ENCODE measurements at places on chromosomes 16 and 17.

DNA sequence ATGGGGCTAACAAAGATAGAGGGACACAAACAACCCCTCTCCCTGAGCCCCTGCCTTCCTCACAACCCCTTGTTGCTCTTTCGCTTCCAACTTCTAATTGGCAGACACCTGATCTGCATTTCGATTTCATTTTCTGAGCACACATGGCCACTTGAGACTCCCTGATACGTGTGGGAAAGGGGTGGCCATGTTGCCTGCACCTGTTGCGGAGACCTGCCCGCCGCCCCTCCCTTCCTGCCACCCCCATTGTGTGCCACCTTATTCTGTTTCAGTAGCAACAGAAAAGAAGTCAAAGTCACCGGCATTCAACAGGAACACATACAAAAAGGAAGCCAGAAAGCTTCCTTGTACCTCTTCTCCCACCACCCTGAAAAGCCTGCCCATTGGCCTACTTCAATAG is 254.7 kb upstream of the SOX9 start:
- DNase-seq, result no peak

DNA sequence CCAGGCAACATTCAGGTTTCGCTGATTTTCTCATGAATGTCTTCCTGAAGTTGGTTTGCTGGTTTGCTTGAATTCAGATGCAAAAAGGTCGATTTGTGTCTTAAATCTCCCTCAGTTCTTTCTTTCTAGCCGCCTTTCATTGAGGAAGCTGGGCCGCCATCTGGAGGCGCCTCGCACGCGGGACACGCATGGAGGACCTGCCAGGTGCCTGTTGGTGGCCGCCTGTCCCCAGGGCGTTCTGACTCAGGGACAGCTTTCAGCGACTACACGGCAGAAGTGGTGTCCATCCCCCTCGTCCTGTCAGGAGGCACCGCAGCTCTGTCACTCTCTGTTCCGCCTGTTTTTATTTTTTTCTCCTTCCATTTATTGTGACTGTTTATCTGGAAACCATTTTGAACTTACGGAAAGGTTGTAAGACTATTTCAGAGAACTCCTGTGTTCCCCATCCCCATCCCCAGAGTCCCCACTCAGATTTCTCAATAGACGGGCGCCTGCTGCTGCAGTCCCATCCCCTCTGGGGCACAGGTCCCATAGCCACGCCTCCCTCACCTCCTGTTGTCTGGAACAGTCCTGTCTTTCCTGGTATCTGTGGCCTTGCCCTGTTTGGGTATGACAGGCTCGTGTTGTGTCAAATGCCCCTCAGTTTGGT is 33.2 kb downstream of the COX4I1 start:
- DNase-seq, result no peak

DNA sequence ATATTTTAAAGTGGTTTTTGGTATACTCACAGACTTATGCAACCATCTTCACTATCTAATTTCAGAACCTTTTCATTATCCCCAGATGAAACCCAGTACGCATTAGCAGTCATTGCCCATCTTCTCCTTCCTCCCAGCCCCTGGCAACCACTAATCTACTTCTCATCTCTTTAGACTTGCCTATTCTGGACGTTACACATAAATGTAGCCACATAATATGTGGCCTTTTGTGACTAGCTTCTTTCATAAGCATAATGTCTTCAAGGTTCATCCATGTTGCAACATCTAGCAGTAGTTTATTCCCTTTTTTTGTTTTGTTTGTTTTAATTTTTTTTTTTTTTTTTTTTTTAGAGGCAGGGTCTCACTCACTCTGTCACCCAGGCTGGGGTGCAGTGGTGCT is 28.5 kb upstream of the C17orf107 start:
- DNase-seq, result no peak

DNA sequence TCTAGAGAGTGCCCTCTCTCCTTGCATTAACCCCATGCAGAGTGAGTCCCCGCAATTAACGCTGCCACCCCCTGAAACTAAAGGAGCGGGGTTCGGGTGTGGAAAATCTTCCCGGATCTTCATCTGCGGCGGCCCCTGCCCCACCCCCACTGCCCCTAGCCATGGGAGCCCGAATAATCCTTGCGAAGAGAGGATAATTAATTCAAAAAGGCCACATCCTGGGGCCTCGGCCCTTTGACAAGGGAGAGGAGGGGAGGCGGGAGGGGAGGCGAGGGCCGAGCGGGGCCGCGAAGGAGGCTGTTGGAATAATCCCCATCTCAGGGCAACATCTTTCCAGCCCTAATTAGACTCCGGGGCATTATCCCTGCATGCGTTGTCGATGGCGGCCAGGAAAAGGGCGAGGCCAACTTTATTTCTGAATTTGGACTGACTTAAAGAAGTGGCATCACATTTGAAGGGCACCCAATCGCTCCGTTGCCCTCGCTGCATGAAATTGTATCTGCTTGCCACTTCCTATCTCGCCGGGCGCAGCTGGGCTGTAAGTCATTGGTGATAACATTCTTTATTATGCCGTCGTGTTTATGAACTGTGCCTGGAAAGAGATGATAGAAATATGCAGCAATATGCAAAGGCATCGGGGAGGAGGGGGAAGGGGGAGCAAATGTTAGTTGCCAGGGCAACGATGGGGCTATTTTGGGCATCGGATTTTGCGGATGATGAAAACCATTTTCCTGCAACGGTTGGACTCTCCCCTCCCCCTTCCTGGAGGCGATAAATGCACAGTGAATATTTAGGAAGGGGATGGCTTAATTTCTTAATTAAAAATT is 387.1 kb upstream of the TNRC6C start:
- DNase-seq, result no peak

GRCh38 chr17:32112416-32112815 is 29.9 kb upstream of the RHOT1 start:
- DNase-seq, result no peak

DNA sequence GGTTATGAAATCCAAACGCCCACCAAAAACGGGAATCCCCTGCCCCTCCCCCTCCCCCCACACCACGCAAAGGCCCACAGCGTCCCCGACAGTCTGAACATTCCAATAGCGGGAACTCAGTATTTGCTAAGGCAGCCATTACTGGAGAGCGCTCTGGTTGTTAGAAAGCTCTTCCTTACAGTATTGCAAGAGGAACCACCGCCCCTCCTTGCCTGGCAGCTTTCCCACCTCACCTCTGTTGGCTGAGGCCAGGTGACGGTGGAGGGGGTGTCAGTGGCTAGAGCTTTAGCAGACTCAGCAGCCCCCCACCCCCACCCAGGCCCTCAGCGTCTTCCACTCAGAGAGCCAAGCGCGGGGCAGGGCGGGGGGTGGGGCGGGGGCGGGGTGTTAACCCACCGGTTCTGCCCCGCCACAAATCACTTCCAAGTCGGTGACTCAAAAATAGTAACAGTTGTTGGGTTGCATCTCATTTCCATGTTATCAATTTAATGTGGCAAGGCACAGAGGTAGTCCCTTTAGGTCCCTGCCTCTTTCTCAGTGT is 2.2 kb upstream of the PLEKHH3 start:
- DNase-seq, result peak; percentile 39

DNA sequence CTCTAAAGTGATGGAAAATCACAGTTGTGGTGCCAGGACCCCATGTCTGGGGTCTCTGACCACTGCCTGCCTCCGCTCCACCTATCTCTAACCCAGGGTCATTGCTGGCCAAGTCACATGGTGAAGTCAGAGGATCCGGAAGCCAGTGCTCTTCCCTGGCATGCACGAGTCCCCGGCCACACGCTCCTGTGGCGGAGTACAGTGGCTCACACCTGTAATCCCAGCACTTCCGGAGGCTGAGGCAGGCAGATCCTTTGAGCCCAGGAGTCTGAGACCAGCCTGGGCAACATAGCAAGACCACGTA is 21.5 kb upstream of the RBFOX3 start:
- no peak for DNase-seq
